ENCODE measurements at places on chromosomes 7 and 10.

DNA sequence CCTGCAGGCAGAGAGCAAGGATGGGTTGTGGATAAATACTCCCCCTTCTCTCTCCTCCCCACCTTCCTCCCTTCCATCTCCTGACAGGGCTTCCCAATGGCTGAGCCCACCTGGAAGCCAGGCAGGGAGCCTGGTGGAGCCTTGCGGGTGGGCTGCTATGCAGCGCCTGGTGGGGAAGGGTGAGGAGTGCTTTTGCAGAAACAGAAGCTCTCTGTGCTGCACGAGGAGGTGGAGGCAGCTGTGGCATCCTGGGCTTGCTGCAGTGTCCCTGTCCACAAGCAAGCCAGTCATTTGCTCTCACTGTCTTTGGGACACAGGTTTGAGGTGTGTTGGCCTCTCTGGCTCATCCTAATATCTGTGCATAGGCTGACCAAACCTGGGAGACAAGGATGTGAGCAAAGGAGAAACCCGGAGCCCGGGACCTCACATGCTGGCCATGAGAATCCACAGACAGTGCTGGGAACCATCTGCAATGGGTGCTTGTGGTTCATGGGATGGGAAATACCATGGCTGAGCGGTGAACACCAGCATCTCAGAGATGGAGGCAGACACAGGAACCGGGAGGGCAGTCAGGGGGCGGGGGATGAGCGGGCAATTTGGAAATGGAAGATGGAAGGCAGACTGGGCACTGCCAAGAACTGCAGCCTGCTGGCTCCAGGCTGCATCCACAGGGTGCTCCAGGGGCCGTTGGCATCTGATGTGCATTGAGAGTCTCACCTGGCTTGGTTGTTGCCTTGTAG, 364.2 kb downstream of the GLRX3 start:
- no peak overlapping the region for H3K27ac ChIP-seq
- no peak overlapping the region for H3K4me3 ChIP-seq
- DNase-seq, result no peak
- no peaks in the 10 kb centered on the region for H3K27me3 ChIP-seq
- H3K4me1 ChIP-seq, result no peaks in the 10 kb centered on the region

DNA sequence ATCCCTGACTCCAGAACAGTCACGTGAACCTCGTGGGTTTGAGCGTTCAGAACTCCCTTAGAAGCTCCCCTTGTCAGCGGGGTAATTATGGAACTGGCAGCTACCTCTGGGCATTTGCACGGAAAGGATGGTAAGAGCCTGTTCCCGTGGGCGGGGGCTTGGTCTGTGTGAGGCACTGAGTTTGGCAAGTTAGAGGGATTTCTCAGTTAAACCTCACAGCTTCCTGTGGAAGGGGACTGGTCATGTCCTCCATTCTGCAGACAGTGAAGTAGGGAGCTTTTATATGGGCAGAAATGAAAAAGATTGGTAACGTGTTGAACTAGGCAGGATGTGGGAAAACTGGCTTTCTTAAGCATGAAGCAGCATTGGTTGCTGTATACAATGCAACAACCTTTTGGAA, 16.0 kb downstream of the PALD1 start:
- DNase-seq, result no peak
- H3K27ac ChIP-seq, result no peak overlapping the region
- no peaks in the 10 kb centered on the region for H3K27me3 ChIP-seq
- H3K4me1 ChIP-seq, result peaks cover 2% of the 10 kb centered on the region
- no peak overlapping the region for H3K4me3 ChIP-seq

DNA sequence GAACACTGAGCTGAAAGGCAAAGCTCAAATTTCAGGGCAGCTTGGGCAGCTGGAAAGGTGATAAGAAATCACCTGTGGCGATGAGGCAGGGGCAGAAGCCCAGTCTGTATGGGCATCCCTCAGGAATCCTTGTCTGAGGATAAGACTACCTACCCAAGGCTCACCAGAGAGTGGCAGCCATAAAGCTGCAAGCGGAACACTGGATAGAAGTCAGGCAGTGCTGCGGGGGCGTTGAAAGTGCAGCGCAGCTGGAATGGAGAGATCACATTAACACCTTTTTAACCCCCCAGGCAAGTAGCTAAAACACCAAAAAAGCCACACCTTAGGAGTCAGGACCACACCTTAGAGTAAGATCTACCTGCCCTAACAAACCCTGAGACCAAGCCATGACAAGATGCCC, 38.2 kb downstream of the ABCB5 start:
- H3K27ac ChIP-seq, result no peak overlapping the region
- no peaks in the 10 kb centered on the region for H3K27me3 ChIP-seq
- DNase-seq, result no peak
- H3K4me1 ChIP-seq, result no peaks in the 10 kb centered on the region
- H3K4me3 ChIP-seq, result no peak overlapping the region

DNA sequence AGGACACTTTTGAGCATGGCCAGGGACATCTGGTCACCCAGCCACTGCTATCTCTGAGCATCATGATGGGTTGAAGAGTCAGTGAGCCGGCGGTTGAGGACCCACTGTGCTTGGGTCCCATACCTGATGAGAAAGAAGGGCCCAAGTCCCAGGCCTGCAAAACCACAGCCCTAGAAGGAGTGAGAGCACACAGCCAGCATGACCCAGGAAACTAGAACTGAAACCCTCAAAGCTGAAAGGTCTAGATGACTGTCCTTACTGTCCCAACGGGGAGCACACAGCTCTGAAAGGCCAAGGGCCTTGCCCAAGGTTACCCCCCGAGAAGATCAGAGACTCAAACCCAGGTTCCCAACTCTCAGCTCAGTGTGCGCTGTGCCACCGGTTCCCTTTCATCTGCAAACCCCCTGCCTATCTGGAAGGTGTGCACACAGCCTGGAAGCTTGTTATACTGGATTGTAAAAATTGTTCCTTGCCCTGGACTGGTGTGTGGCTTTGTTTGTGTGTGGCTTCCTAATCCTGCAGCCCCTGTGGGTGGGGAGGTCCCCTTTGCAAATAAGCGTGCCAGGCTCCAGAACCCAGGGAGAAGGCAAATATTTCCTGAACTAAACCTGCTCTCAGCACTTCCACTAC, 22.6 kb upstream of the PSAP start:
- no peak overlapping the region for H3K27ac ChIP-seq
- no peak for DNase-seq
- no peaks in the 10 kb centered on the region for H3K36me3 ChIP-seq
- H3K27me3 ChIP-seq, result no peaks in the 10 kb centered on the region

DNA sequence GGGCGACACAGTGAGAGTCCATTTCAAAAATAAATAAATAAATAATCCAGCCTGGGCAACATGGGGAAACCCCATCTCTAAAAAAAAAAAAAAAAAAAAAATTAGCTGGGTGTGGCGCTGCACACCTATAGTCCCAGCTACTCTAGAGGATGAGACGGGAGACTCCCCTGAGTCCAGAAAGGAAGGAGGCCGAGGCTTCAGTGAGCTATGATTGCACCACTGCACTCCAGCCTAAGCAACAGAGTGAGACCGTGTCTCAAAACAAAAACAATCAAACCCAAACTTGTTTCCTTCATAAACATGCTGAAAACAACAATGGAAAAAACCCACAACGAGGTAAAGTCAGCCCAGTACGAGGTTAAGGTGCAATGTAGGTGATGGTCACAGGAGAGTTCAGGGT, 1.2 kb downstream of the COX19 start:
- peaks cover 23% of the 10 kb centered on the region for H3K36me3 ChIP-seq
- H3K27me3 ChIP-seq, result no peaks in the 10 kb centered on the region
- peak overlapping the region; percentile 87 for H3K4me3 ChIP-seq
- DNase-seq, result no peak
- peaks cover 18% of the 10 kb centered on the region for H3K4me1 ChIP-seq

DNA sequence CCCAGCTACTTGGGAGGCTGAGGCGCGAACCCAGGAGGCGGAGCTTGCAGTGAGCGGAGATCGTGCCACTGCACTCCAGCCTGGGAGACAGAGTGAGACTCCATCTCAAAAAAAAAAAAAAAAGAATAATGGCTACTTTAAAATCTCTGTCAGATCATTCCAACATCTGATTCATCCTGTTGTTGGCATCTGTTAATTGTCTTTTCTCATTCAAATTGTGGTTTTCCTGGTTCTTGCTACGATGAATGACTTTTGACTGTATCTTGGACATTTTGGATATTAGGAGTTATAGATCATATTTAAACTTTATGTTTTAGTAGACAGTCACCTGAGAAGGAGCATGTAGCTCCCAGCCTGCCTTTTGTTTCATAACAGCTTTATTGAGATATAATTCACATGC, 8.5 kb downstream of the TPST1 start:
- no peaks in the 10 kb centered on the region for H3K4me1 ChIP-seq
- no peak for DNase-seq
- no peaks in the 10 kb centered on the region for H3K27me3 ChIP-seq
- no peaks in the 10 kb centered on the region for H3K36me3 ChIP-seq
- H3K4me3 ChIP-seq, result no peak overlapping the region
- H3K27ac ChIP-seq, result no peak overlapping the region

- no peak overlapping the region for H3K27ac ChIP-seq
- no peaks in the 10 kb centered on the region for H3K27me3 ChIP-seq
- H3K4me1 ChIP-seq, result no peaks in the 10 kb centered on the region
- H3K36me3 ChIP-seq, result no peaks in the 10 kb centered on the region
- no peak overlapping the region for H3K4me3 ChIP-seq
- no peak for DNase-seq
Observed at GRCh38 chr7:54774785-54775740, 16.1 kb upstream of the SEC61G start.

DNA sequence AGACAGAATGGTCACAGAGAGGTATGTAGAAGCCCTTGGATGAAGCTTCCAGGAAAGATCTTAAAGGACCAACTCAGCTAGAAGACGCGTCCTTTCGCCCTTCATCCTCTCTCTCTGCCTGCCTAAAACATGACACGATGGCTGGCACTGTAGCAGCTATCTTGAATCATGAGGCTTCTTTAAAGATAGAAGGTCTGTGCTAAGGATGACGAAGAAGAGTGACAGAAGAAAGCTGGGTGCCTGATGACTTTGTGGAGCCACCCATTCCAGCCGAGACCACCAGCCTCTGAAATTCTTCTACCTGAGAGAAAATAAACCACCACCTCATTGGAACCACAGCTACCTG, 25.5 kb downstream of the WDR86 start:
- H3K27me3 ChIP-seq, result peaks cover 8% of the 10 kb centered on the region
- no peak for DNase-seq
- no peak overlapping the region for H3K27ac ChIP-seq
- H3K4me3 ChIP-seq, result no peak overlapping the region
- peaks cover 4% of the 10 kb centered on the region for H3K36me3 ChIP-seq
- H3K4me1 ChIP-seq, result peaks cover 20% of the 10 kb centered on the region

DNA sequence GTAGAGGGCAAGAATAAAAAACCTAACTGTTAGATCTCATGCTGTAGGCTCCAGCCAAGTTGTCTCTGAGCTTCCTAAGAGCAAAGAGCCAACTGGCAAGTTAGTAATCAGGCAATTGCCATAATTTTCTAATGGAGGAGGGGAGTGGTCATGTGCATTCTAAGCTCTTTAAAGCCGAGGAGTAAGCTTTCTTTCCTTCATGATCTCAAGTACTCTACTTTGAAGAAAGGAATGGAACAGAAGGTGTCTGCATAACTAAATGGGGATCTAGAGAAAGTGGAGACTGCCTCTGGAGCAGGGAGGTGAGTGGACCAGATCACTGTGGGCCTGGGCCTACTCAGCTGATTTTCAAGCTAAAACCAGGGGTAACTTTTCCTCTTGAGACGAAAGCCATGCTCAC, 37.7 kb upstream of the TOMM7 start:
- no peak overlapping the region for H3K4me3 ChIP-seq
- H3K27me3 ChIP-seq, result no peaks in the 10 kb centered on the region
- peak overlapping the region; percentile 90 for H3K27ac ChIP-seq
- H3K36me3 ChIP-seq, result no peaks in the 10 kb centered on the region
- peaks cover 23% of the 10 kb centered on the region for H3K4me1 ChIP-seq
- DNase-seq, result no peak

DNA sequence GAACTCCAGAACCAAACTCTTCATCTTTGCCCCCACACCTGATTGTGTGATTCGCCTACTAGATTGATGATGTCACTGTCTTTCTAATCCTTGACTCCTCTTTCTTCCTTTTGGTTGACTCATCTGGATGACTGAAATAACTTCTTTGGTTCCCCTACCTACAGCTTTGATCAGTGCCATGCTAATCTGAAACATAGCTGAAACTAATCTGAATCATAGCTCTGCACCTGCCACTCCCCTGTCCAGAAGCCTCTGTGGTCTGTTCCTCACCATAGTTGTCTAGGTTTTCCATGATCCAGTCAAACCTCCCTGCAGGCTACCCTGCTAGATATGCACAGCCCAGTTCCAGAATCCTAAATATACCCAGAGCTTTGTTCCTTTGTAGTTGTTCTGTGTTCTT, 51.9 kb downstream of the ZNF365 start:
- H3K27me3 ChIP-seq, result no peaks in the 10 kb centered on the region
- H3K36me3 ChIP-seq, result no peaks in the 10 kb centered on the region
- no peak overlapping the region for H3K4me3 ChIP-seq
- no peaks in the 10 kb centered on the region for H3K4me1 ChIP-seq

DNA sequence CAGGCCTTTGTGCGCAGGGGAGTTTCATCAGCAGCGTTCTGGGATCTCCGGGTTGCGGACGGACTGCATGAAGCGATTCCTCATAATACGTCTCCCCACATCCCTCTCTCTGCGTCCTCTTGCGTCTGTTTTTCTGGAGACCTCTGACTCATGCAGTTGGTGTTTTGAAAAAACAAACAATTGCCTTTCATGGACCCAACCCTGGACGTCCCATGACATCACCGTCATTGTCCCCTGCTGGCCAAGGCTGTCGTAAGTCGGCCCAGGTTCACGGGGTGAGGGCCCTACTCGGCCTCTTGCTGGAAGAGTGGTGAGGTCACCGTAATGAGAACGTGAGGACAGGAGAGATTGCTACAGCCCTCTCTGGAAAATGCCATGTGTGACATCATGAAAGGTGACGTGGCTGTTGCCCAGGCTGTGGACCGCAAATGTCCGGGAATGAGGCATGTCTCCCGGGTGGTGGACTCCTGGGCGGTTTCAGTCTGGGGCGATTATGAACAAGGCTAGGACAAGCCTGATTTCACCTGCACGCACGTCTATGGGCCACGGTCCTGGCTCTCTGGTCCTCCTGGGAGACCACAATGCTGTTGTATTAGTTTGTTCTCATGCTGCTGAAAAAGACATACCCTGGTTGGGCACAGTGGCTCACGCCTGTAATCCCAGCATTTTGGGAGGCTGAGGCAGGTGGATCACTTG, 9.8 kb upstream of the MAFK start:
- peaks cover 12% of the 10 kb centered on the region for H3K27me3 ChIP-seq
- DNase-seq, result no peak
- H3K36me3 ChIP-seq, result no peaks in the 10 kb centered on the region
- no peak overlapping the region for H3K4me3 ChIP-seq
- H3K4me1 ChIP-seq, result peaks cover 6% of the 10 kb centered on the region

DNA sequence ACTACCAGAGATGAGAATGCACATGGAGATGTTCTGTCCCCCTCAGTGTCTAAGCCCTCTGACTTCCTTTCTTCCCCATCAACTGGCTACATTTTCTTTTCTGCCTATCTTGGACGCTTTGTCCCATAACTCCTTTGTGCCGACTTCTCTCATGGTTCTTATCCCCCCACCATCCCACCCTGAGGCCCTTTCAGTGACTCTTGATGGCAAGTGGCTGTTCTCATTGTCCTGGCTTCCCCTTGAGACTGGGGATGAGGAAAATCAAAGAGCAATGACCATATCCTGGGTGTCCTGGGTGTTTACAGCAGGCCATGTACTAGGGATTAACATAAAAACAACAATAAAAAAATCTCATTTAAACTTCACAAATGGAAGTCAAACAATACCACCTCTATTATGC, 18.8 kb upstream of the GGCT start:
- DNase-seq, result no peak
- peaks cover 34% of the 10 kb centered on the region for H3K4me1 ChIP-seq
- no peaks in the 10 kb centered on the region for H3K27me3 ChIP-seq
- H3K36me3 ChIP-seq, result no peaks in the 10 kb centered on the region
